T-helper 17 cell (primary cell): ENCODE measurements at places on chromosomes 13 and 19. TPM values are rescaled to one million over a fixed set of nuclear protein-coding genes. Genes with fewer than 3 reads are reported as not detected.
A peak's percentile ranks its signal among the peaks of the same experiment; 100 is the strongest.

DNA sequence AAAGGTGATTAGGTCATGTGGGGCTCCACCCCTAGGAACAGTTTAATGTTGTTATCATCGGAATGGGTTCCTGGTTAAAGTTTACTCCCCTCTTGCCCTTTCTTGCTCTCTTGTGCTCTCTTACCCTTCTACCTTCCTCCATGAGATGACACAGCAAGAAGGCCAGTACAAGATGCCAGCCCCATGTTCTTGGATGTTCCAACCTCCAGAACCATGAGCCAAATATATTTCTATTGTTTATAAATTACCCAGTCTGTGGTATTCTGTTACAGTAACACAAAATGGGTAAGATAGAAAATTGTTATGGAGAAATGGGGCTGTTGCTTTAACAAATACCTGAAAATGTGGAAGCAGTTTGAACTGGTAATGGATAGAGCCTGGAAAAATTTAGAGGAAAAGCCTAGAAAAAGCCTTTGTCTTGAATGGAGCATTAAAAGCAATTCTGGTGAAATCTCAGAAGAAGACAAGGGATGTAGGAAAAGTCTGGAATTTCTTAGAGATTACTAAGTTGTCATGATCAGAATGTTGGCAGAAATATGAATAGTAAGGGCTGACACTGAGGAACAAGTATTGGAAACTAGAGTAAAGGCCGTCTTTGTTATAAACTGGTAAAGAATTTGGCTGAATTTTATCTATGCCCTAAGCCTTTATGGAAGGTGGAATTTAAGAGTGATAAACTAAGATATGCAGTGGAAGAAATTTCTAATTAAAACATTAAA, 53.5 kb upstream of the TSC22D1 start:
- no peak overlapping the region for H3K27ac ChIP-seq
- DNase-seq: no peak
- peaks cover 5% of the 10 kb centered on the region for H3K36me3 ChIP-seq
- no peak overlapping the region for H3K4me3 ChIP-seq
- H3K4me1 ChIP-seq: peaks cover 4% of the 10 kb centered on the region
- peaks cover 33% of the 10 kb centered on the region for H3K27me3 ChIP-seq

DNA sequence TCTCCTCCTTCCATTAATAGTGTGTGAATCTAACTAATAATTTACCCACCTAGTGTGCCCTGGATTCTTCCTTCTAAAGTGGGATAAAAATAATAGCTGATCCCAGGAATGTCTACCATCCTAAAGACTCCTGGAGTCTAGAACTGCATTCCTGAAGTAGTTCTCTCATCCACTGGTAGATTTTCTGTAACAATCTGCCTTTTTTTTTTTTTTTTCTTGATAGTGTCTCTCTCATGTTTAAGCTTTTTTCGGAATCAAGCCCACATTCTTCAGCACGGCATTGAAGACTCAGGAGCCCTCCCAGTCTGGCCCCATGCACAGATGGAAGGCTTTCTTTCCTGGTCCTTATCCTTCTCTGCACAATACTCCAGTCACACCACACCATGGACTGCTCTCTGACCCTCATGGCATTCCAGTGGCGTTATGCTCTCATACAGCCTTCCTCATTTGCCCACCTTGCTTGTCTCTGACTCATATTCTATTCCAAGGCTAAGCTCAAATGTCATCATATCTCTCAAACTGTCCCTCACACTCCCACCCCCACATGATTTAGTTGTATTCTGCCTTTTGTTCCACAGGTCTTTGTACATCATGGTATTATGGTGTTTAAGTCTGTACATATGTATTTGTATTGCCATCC, 68.7 kb upstream of the FRY start:
- DNase-seq: no peak
- peaks cover 9% of the 10 kb centered on the region for H3K36me3 ChIP-seq
- peak overlapping the region; percentile 41 for H3K27ac ChIP-seq
- no peak overlapping the region for H3K4me3 ChIP-seq

DNA sequence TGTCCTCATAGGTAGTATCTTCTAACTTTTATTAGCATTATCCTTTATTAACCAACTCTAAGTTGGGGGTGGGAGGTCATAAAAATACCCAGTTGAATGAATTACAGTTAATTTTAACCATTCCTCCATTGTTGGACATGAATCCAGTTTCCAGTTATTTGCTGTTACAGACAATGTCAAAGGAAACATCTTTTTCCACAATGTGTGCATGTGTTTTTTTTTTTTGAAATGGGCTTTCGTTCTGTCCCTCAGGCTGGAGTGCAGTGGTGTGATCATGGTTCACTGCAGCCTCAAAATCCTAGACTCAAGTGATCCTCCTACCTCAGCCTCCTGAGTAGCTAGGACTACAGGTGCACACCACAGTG, 32.0 kb downstream of the KLF5 start:
- no peaks in the 10 kb centered on the region for H3K36me3 ChIP-seq
- H3K4me3 ChIP-seq: no peak overlapping the region
- no peak for DNase-seq
- H3K27me3 ChIP-seq: no peaks in the 10 kb centered on the region
- H3K27ac ChIP-seq: no peak overlapping the region

GRCh38 chr19:34118879-34119748, 53.2 kb upstream of the LSM14A start:
- H3K27me3 ChIP-seq: peaks cover 28% of the 10 kb centered on the region
- no peak overlapping the region for H3K4me3 ChIP-seq
- H3K36me3 ChIP-seq: no peaks in the 10 kb centered on the region
- no peak for DNase-seq

OR4F17 gene
- total RNA-seq: not detected

PSG5 gene
- total RNA-seq: 0.30 TPM
